HAP-1 (cell line): ENCODE measurements at places on chromosomes 1 and 21.

DNA sequence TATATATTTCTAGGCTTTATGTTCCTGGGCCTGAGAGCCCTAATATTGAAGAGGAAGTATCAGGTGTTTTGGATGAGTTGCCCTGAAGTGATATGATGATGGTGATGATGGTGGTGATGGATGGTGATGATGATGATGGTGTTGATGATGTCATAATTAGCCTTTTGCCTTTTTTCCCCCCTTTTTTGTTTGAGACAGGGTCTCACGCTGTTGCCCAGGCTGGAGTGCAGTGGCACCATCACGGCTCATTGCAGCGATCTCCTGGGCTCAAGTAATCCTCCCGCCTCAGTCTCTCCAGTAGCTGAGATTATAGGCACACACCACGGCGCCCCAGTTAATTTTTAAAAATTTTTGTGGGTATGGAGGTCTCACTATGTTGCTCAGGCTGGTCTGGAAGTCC lies 76.5 kb downstream of the CNST start:
- DNase-seq: no peak

GRCh38 chr1:217498209-217498608 lies 132.7 kb downstream of the GPATCH2 start:
- no peak for DNase-seq

DNA sequence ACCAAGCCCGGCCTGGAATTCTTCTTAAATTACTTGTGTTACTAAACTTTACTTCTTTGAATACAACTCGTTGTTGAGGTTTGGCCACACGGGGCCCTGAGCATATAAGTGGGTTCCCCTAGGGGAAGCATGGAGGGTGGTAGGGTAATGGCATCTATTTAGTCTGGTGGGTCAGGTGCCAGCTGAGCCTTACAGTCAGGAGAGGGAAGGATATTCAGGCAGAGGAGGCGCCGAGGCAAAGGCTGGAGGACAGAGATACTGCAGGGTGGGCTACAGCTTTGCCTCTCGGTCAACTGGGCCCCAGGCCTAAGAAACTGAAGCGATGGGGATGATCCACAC lies 424 bp upstream of the NECAP2 start:
- no peak for DNase-seq

GRCh38 chr1:53654216-53655210 lies 84.5 kb downstream of the GLIS1 start:
- DNase-seq: no peak

GRCh38 chr1:104028416-104029035 lies 278.8 kb downstream of the AMY1C start:
- no peak for DNase-seq

- DNase-seq: no peak
Observed at GRCh38 chr21:36487641-36488307, 7.9 kb upstream of the CLDN14 start.

- DNase-seq: no peak
Observed at GRCh38 chr1:175889848-175890247, 146.5 kb upstream of the TNR start.

DNA sequence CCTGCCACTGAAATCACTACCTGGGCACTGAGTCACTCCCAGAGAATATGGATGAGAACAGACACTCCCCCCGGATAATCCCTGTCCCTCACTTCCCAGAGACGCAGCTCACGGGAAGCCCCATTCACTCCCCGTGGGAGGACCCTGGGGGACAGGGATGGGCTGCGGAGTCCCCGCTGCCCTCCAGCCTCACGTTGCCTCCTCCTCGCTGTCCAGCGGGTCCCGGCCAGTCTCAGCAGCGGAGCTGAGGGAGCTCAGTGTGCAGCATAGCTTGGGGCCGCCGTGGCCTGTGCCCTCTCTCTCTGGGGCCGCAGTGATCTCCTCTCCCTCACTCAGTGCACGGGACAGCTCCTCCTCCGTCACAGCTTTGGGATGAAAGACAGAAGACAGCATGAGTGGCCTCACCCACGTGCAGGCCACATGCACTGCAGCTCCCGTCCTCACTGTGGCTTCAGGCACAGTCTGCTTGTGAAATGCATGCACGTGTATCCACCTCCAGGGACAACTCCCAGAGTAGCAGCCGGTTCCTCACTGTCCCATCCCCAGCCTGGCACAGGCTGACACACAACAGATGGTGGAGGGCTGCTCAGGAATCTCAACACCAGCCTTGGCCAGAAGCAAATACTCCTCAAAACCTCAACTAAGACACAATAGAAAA lies 7.4 kb downstream of the CFAP410 start:
- no peak for DNase-seq

DNA sequence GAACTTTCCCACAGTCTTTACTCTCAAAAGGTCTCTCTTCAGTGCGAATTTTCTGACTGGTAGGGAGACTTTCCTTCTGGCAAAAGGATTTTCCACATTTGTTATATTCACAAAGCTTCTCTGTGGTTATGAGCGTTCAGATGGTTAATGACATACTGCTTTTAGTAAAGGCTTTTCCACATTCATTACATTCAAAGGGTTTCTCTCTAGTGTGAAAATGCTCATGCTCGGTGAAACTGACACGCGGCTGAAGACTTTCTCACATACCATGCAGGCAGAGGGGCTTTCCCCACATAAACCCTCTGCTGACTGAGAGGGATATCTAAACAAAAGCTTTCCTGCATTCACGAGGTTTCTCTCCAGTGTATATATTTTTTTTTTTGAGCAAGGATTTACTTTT lies 9.9 kb upstream of the KLF18 start:
- no peak for DNase-seq

DNA sequence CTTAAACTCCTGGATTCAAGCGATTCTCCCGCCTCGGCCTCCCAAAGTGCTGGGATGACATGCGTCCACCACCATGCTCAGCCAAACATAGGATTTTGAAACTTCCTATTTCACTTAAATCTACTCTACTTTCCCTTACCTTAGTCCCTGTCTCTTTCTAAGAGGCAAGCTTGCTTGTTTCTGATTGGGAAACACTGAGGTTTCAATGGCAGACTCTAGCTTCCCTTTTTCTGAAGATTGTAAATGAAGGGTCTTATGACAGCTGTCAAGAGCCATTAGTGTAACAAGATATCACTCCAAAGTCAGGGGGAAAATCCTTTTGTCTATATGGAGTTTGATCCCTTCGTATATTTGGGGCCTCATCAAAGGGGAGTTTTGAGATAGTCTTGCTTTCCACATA lies 23.5 kb upstream of the LMO4 start:
- DNase-seq: no peak

- no peak for DNase-seq
Observed at GRCh38 chr1:203291201-203292096, 13.9 kb upstream of the BTG2 start.

GRCh38 chr1:246503341-246503740 lies 3.7 kb downstream of the SMYD3 start:
- DNase-seq: no peak

DNA sequence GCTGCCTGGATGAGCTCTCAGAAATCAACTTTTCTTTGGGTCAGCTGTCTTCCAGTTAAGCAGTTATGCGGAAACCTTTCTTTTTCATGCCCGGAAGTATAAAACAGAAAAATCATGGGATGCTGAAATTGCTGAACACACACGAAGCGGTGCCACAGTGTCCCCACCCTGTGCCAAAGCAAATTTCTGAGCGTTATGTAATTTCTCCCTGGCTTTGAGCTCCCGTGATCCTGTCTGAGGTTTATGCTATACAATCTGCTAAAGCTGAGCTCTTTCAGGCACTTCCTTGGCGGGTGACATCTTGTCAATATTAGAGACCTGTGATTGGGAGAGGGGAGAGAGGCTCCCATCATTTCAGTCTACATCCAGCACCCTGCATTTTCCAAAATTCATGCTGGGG lies 201.7 kb downstream of the ROR1 start:
- DNase-seq: no peak

GRCh38 chr1:176643536-176643935 lies 180.6 kb downstream of the PAPPA2 start:
- no peak for DNase-seq

- no peak for DNase-seq
Observed at GRCh38 chr21:35159881-35160280, 110.8 kb upstream of the RUNX1 start.

- no peak for DNase-seq
Observed at GRCh38 chr1:214271174-214271858, 9.6 kb upstream of the SMYD2 start.

- DNase-seq: no peak
Observed at GRCh38 chr1:99725996-99726395, 40.4 kb downstream of the FRRS1 start.

- no peak for DNase-seq
Observed at GRCh38 chr1:91427741-91428140, 23.1 kb upstream of the HFM1 start.

DNA sequence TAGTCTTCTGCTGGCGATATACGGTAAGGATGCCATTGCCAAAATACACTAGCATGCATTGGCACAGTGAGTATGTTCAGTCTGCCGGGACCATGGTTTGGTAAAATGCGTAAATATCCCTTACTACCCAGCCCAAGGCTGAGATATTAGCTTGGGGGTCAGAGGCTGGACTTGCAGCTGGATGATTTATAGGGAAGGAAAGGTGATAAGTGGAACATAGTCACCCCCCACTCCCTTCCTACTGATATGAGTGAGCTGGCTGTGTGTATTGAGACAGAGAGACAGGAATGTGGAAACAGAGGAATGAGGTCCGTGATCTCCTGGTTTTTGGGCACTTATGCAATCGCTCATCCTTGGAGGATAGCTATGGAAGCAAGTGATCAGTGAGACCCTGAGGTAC lies 642.8 kb downstream of the KCNT2 start:
- DNase-seq: no peak

- DNase-seq: peak; percentile 42
Observed at GRCh38 chr21:33325222-33326067, 675 bp downstream of the IFNAR1 start.

- no peak for DNase-seq
Observed at GRCh38 chr1:180265871-180266270, 35.8 kb downstream of the LHX4 start.

GRCh38 chr1:8070381-8070811 lies 44.3 kb upstream of the ERRFI1 start:
- no peak for DNase-seq

DNA sequence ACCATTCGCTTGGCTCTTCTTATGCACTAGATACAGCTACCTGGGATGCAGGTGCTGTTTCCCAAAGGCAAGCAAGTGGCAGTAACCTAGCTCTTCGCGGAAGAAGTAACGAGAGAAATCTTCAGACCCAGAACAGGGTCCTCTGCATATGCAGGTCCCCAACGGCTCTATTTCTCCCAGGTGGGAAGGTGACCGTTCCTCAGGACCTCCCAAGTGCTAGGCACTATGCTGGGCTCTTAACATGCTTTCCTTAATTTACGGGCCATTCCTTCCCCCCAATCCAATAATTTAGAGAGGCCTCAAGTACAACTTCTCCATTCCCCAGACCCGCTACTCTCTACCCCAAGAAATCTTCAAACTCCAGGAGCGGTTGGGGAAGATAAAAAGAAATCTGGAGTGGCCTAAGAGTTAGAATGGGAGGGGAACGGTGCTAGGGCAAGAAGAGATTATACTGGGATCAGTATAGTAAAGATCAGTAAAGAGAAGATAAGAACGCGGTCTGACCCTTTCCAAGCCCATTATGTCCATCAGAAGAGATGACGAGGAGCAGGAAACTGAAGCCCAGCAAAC lies 410 bp downstream of the TXNDC12 start:
- no peak for DNase-seq

GRCh38 chr1:37605806-37606474 lies 10.2 kb upstream of the GNL2 start:
- DNase-seq: no peak

DNA sequence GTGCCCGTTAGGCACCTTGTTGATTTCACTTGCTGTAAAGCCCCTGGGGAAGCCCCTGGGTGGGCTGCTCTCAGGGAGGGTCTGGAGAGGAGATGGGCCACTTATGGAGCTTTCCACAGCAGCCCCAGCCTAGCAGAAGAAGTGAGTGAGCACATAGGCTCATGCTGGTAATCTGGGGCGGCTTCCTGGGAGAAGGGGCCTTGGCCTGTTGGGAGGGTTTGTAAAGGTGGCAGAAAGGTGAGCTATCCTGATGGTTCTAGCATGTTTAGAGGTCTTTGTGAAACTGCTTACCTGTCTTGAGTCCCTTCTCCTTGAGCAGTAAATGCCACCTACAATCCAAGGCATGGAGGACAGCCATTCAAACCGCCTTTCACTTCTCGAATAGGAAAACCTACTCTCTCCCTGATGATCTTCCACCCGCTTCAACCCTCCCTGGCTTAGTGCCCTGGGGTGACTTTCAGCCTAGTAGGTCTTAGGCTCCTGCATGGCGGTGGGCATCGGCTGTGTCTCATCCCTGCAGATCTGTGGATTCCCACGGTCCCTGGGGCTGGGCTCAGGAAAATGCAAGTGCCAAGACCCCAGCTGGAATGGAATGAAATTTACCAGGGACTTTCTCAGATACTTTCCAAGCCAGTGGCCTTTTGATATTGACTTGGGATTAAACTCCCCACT lies 87.6 kb upstream of the SELENON start:
- DNase-seq: no peak

DNA sequence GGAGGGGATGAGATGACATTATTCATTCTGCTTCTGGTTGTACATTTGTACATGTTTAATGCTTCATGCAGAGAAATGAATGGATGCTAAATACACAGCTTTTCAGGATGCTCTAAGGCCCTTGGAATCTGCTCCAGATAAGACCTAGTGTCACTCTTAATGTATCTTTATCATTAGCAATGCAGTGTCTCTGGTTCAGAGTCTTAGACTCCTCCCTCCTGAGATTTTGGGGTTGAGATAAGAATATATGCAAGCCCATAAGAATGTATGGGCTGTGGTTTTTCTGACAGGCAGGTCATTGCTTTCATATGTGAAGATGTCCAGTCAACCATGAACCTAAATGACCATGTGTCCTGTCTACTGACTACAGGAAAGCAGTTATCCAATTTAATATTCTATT lies 415.5 kb downstream of the RPS6KC1 start:
- DNase-seq: no peak

DNA sequence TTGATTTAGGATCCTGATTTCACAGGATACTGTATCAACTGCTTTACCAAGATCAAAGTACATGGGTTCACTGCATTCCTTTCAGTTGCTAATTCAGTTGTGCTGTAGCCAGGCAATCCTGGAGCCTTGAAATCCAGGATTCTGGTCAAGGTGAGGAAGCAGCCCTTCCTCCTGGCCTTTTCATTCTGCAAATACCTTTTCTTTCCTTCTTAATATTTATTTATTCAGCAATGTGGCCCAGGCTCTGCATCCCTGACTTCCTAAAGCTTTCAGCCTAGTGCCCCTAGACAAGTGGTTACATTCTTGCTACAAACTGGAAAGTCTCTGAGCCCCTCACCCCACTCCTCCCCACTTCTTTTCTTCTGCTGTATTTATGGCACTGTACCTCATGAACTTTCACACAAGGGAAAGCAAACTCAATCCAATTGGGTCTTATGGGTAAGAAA lies 16.2 kb downstream of the LRRC8D start:
- DNase-seq: no peak

DNA sequence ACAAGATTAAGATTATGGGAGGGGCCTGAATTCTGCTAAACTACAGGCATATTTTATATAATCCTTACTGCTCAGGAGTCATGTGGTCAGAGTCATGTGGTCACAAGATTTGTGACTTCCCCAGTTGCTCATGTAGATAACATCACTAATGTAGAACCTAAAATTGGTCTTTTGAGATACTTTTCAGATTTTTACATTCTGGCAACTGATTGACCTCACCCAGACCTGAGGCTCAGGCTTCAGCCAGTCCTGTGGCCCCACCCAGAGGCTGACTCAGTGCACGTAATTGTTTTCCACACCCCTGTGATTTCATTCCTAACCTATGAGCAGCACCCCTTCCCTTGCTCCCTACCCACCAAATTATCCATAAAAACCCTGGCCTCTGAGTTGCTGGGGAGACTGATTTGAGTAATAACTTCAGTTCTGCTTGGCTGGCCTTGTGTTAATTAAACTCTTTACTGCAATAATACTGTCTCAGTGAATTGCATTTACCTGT lies 41.7 kb upstream of the ZNF326 start:
- peak; percentile 53 for DNase-seq

- DNase-seq: peak; percentile 72
Observed at GRCh38 chr1:46466477-46467182, 23.0 kb upstream of the DMBX1 start.
